ENCODE measurements at places on chromosomes 5 and 9.

DNA sequence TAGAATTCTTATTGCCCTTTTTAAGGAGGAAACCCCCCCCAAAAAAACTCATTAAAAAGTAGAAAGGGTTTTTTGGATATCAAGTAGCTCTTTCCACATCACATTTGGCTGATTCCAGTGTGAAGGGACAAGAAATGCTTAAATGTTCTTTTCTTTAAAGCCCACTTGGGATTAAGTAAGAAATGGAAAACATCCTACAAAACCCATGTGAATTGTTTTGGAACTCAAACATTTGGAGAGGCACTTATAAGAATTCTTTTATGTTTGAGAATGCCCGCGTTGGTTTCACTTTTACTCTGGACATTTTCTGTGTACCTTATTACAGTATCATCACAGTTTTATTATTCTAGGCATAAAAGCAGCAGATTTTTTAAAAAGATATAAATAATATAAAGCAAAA is 301.1 kb upstream of the ACTBL2 start:
- no peak for DNase-seq

- DNase-seq, result no peak
Observed at GRCh38 chr5:33032271-33033070, 321.4 kb downstream of the NPR3 start.

DNA sequence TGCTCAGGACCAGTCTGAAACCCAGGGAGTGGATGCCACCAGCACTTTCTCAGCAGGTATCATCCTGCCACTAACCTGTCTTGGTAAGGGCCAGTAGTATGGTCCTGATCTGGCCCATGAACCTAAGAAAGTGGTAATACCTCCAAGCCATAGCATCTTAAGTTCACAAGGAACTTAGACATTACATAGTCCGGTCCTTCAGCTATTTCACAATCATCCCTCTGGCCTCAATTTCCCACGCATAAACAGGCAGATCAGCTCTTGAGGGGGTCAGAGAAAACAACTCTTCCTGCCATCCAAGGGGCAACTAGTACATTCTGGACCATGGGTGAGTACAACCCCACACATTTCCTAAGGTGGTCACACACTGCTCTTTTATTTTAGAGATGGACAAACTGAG is 88.2 kb downstream of the PPIC start:
- no peak for DNase-seq

GRCh38 chr5:16459451-16459850 is 6.1 kb downstream of the ZNF622 start:
- no peak for DNase-seq

DNA sequence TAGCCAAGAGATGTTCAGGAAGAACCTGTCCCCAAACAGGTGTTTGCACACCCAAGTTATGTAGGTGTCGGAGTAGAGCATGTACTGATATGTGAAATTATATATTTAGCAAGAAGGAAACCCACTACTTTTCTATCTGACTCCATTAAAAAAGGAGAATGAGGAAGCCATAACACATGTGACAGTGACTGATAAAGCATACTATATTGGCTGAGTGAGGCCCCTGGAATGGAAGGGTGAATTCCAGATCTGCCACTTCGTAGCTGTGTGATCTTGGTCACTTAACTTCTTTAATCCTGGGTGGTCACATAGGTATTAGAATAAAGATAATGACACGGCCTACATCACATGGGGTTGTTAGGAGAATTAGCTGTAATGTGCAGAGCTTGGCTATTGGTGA is 116.0 kb upstream of the MAN2A1 start:
- no peak for DNase-seq

DNA sequence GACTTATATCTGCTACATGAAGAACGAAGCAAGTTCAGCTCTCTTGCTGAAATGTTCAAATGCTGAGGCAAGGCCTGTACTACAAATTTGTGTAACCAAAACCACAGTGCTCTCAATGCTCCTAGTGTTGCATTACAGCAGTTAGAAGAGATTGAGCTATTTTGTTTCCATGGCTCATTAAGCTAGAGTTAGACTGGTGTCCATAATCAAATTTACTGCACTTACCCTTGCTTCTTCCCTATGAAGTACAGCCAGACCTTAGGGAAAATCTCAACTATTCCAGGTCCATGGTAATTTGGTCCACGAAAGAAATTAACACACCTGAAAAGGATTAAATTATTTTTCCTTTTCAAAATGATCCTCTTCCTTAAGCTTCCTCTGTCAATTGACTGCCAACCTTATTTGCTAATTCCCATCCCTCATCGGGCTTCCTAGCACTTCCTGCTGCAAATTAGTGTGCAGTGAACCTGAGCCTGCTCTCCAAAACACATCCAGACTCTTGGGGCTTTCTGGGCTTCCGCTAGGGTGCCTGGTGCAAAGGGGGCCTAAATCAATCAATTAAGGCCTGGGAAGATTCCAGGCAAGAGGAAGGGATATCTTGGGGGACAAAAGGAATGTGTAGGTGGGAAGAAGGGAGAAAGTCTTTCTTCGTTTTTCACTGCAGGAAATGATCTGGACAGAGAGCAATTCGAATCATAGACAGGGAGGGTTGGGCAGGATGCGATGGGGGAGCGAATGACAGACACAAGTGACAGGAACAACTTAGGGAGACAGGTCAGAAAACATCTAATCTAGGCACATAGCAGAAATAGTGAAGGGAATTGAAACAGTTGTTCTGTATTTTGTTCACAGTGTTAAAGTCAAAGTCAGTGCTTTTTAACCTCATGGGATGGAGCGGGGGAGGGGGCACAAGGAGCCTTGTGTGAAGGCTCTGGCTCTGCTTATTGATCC is 542.4 kb downstream of the RAB3C start:
- DNase-seq, result no peak
